ENCODE measurements at places on chromosomes 12 and 14. TPM values are rescaled to one million over a fixed set of nuclear protein-coding genes. Genes with fewer than 3 reads are reported as not detected.

Gene KLRB1
- not detected for total RNA-seq

Gene CHGA
- total RNA-seq, result not detected

Gene TRHDE
- total RNA-seq, result 0.26 TPM

Gene KRT2
- not detected for total RNA-seq
